Neural crest cell (in vitro differentiated cells): ENCODE measurements at places on chromosomes 1 and 21. TPM values are rescaled to one million over a fixed set of nuclear protein-coding genes. Genes with fewer than 3 reads are reported as not detected.

- DNase-seq, result peak; percentile 62
Measured at GRCh38 chr1:112700290-112701226, 6.4 kb downstream of the RHOC start.

DNA sequence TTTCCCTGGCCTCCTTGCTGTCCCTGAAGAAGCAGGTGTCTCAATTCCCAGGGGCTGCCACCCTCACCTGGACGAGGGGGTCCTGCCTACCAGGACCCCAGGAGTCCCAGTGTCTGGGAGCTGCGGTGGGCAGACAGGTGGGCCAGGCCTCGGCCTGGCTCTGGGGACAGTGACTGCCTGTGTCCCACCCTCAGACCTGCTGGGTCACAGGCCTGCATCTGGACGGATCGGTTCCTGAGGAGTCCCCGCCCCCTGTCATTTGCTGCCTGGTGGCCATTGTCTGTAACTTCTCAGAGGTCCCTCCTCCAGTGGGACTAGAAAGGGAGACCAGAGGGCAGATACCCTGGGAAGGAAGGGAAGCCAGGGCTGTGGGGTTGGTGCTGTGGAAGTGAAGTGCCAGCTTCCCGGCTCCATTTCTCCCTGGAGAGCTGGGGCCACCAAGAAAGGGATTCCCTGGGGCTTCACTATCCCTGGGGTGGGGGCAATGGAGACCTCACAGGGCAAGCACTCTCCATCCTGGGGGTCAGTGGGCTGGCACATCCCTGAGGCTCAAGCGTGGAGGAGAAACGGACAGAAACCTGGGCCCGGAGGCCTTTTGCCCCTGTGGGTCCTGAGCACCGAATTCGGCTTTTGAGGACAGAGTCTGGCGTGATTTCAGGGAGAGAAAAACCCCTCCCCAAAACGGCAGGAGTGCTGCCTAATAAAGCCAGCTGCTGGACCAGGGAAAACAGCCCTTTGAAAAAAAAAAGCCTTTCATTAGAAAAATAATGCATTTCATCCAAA is 157.3 kb downstream of the PEX14 start:
- DNase-seq, result no peak

DNA sequence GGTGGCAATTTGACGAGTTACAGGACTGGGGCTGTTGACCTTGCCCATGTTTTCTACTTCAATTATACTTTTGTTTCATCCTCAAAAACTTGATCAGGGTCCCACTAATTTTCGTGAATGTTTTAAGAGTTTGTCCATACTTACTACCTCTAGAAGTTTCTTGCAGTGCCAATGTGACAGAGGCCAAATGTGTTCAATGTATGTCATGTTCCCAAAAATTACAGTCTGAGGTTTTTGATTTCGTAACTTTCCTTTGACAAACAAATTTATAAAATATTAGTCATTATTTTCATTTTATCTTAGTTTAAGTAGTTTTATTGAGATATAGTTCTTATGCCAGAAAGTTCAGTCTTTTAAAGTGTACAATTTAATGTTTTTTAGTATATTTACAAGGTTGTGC is 15.3 kb downstream of the VPS13D start:
- DNase-seq, result no peak

DNA sequence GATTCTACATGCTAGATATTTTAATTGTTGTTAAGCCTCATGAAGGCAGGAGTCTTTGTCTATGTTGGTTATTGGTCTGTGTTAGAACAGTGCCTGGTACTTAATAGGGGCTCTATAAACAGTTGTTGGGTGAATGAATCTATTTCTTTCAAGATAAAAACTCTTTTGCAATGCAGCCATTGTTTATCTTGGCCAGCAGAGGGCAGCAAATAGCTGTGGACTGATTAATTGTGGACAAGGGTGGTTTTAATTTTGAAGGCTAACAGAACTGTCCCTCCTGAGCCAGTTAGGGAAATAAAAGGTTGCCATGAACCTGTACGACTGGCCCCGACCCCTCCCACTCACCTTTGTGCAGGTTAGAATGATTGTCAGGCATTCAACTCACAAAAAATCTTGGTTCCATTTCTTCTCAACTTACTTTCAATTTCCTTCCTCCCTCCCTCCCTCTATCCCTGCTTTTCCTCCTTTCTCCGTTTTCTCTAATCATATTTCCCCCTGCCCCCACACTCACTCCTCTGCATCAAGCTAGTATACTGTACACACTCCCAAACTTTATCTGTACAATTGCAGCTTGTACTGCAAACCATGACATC is 66.3 kb upstream of the DIRAS3 start:
- DNase-seq, result peak; percentile 61

GRCh38 chr1:204621996-204622395 is 63.5 kb downstream of the LRRN2 start:
- DNase-seq, result no peak

DNA sequence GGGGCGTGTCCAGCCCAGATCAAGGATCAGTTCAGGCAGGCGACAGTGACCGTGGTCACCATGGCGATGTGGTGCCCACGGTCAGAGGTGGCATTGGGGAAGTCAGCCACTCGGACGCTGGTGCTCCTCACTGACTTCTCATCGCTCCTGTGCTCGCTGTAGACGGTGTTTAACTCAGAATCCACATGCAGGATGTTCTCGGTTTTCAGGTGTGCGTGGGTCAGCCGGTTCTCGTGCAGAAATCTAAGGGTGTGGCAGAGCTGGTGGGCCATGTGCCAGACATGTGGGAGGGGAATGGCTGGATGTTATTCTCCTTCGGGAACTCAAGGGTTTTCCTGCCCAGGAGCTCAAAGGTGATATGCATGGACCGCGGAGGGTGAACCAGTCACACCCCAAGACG is 11.7 kb downstream of the OR2AJ1 start:
- no peak for DNase-seq

DNA sequence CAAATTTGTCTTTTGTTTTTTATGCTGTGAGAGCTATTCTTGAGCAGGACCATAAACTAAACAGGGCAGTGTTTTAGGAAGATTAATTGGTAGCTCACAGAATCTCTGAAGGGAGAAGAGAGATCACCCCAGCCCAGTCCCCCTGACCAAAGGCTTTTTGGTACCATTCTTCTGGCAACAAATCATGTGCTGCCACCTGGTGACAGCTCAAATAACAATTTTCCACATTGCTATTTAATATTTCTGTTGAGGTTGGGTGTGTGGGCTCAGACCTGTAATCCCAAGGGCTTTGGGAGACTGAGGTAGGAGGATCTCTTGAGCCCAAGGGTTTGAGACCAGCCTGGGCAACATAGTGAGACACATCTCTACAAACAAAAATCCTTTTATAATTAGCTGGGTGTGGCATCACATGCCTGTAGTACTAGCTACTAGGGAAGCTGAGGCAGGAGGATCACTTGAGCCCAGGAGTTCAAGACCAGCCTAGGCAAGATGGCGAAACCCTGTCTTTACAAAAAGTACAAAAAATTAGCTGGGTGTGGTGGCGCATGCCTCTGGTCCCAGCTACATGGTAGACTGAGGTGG is 2.2 kb upstream of the TESK2 start:
- DNase-seq, result peak; percentile 58

GRCh38 chr1:54391450-54392209 is 14.6 kb downstream of the SSBP3 start:
- peak; percentile 46 for DNase-seq

DNA sequence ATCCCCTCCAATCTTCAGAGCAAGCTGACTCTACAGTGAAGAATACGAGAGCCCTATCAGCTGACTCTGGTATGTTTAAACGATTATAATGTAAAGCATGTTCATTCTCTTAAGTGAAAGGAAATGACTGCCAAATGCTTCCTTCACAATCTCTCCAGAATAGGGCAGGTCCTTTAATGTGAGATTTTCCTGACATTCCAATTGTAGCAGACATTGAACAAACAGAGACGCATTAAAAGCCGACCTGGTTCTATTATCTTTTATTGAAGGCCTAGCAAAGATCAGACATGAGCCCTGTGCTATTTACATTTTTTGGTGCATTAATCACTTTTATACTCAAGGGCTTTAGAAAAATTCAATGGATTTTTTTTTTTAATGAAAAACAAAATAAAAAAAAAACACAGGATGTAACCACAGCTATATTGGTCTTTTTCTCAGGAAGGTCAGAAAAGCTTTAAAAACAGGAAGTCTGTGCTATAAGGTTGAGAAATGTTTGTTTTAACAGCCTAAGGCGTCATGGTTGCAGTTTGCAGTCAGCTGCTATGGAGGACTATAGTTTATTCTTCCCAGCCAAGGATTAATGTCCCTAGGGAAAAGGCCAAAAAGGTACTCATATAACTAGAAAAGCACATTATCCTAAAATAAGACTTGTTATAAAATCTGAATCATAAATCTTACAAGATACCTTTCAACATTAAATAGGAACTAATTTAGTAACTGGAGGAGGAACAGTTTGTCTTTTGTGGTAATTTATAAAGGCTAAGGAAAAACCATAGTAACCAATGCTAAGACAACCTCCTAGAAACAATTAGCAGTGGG is 104.8 kb downstream of the RERE start:
- DNase-seq, result no peak

- no peak for DNase-seq
Measured at GRCh38 chr1:40309374-40310128, 7.5 kb downstream of the COL9A2 start.

- no peak for DNase-seq
Measured at GRCh38 chr1:109290998-109291397, 8.1 kb upstream of the PSRC1 start.

DNA sequence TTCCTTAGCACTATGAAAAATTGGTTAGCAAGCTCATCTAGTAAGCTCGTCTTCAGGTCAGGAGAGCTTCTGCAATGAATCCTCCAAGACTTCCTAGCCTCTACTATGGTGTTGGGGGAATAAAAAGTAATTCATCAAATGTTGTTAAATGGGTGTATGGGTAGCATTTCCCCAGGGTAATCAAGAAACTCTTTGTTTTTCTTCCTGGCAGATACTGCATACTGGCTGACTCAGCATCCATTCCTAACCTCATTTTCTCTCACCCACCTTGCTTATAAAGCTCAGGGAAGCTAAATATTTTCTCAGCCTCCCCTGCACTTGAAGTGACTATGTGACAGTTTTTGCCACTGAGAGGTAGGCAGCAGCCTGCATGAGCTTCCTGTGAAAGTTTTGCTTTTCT is 83.4 kb downstream of the MAB21L3 start:
- DNase-seq, result no peak

DNA sequence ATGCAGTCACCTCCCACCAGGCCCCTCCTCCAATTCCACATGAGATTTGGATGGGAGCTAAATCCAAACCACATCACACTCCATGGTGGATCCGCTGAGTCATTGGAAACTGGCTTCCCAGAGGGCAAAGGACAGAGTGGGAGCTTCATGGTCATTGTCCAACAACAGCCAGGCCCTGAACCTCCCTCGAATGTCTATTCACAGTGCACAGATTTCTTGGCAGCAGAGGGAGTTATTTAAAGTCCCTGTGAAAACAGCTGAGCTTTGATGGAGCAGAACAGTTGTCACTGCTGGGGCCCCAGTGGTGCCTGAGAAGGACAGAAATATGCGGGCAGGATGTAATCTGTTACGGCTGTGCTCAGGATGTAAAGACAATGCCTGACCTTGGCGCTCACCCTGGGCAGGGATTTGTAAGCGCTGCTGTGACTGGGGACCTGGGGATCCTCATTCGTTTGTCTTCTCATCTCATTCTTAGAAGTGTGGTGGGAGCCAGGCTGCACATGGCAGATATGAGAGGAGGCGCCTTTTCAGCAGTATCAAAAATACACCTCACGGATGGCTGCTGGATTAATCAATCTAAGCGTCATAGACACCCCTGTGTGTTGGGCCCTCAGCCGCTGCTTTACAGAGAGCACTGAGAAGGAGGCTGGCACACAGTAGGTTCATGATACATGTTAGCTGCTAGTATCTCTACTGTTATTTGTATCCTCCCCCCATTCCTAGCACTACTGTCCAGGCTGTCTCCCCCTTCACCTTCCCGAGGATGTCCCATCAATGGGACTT is 439.4 kb downstream of the PTPRU start:
- DNase-seq, result no peak

DNA sequence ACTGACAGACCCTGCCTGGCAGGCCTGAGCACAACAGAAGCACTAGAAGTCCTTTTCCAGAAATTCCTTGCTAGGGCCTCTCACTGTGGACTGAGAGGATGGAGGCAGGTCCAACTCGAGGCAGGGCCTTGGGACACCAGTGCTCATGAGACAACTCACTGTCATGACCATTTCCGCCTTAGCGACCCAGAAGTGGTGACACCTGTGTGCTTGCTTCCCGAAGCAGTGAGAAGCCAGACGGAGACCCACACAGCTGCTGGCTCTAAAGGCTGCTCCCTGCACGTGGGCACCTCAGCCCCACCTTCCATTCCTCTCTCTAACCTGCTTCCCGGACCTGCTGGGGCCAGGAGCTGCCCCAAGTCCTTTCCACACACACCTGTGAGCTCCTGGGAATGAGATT is 33.0 kb downstream of the KCNC4 start:
- DNase-seq, result no peak

DNA sequence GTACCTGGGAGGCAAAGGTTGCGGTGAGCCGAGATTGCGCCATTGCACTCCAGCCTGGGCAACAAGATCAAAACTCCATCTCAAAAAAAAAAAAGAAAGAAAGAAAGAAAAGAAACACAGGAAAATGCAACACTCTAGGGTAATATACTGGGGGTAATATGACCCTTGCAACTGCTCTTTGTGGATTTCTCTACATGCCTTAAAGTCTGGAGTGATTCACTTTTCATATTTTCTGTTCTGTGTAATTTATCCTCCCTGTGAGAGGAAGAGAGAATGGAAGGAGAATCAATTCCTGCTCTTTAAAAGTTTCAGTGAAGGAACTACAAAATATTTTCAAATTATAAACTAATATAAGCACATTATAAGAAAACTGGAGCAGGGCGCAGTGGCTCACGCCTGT is 22.7 kb downstream of the RIT1 start:
- no peak for DNase-seq

Gene PPM1J
- 1.1 and 1.4 TPM in 2 replicates for total RNA-seq

Gene SAMSN1
- total RNA-seq, result not detected in 2 replicates

Gene NCF2
- not detected in 2 replicates for total RNA-seq

Gene IL19
- total RNA-seq, result not detected in 2 replicates

Gene CTTNBP2NL
- 39.0 and 43.6 TPM in 2 replicates for total RNA-seq

Gene ZBTB17
- 46.1 and 51.5 TPM in 2 replicates for total RNA-seq

Gene TAS1R3
- total RNA-seq, result 0.64 and 0.68 TPM in 2 replicates

Gene OR10Z1
- total RNA-seq, result not detected in 2 replicates
